ENCODE measurements at places on chromosomes 1 and 21.
A peak's percentile ranks its signal among the peaks of the same experiment; 100 is the strongest.

DNA sequence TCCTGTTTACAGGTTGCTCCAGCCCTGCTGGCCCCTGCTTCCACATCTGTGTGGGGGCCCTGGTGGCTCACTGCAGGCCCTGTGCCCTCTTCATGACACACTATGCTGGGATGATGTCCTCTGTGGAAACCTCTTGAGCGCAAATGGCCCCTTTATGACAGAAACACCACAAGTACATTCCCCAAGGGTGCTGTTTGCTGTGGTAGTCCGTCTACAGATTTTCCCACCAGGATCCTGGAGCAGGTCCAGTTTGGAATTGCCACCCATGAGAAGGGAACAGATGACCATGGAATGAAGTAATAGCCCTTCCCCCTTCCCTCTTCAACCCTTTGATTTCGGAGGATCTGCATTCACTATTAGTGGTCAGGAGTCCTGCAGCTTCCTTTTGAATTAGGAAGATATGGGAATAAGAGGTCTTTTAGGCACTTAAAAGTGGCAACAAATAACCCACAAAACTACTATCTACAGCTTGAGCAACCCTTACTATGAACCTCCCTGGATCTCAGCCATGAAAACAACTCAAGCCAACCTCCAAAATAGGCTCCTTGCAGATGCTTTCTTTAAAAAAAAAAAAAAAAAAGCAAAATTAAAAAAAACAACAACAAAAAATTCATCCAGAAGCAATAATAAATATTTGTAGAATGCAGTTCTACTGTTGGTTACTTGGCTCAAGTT, 121.9 kb upstream of the TSPAN2 start:
- DNase-seq: peak; percentile 55

- DNase-seq: peak; percentile 31
Observed at GRCh38 chr1:51313961-51314777, 16.2 kb downstream of the TTC39A start.

GRCh38 chr1:43350976-43351375, 7.8 kb upstream of the CDC20 start:
- DNase-seq: no peak

DNA sequence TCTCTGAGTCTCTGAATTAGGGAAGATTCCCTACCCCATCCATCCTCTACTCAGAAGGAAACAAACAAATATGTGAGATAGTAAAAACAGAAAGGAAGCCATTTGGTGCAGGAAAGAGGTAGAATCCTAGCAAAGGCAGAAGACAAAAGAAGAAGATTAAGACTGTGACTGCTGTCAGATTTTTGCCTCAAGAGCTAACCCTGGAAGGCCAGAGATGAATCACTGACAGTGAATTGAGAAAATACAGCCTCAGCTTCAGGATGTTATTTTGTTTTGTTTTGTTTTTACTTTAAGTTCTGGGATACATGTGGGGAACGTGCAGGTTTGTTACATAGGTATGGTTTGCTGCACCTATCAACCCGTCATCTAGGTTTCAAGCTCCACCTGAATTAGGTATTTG, 31.7 kb downstream of the DSTYK start:
- peak; percentile 21 for DNase-seq

GRCh38 chr1:183227422-183228346, 41.6 kb downstream of the LAMC2 start:
- peak; percentile 62 for DNase-seq

- DNase-seq: peak; percentile 54
Observed at GRCh38 chr21:29334717-29335428, 36.2 kb downstream of the BACH1 start.

DNA sequence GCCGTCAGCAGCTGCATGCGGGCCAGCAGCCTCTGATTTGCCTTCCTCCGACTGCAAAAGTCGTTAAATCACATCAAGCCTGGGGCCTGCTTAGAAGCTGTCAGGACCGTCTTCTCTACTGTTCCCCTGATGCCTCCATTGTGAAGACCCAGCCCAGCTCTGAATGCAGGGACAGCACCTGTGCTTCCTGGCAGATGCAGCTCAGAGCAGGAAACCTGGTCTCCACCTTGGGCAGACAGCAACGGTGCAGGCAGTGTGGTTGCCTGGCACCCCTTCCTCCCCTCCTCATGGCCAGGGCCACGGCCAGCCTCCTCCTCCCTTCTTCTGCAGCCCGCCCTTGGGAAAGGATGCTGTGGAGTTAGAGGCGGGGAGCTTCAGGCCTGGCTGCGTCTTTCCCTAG, 92.3 kb upstream of the COL6A1 start:
- DNase-seq: no peak
